ENCODE measurements at places on chromosomes 2 and 18.
A peak's percentile ranks its signal among the peaks of the same experiment; 100 is the strongest.

DNA sequence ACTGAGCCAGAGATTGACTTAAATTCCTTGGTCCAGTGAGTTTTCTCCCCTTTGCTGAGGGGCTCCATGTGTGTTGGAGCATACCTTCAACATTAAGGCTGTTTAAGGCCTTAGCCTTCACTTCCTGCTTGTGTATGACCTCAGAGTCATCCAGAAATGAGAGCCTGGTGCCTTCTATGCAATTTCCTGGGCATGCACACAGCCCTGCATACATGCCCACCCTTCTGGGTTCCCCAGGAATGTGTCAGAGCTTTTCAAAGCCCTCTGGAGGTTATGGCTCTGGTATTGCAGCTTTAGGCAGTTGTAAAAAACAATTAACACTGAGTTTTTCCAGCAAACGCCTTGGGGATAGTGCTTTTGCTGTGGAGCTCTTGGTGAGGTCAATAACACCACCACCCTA is 16.7 kb downstream of the IL1R1 start:
- H3K36me3 ChIP-seq = peaks cover 20% of the 10 kb centered on the region
- no peak overlapping the region for H3K4me3 ChIP-seq
- H3K4me1 ChIP-seq = peaks cover 36% of the 10 kb centered on the region
- peak overlapping the region; percentile 31 for H3K27ac ChIP-seq
- no peaks in the 10 kb centered on the region for H3K27me3 ChIP-seq

DNA sequence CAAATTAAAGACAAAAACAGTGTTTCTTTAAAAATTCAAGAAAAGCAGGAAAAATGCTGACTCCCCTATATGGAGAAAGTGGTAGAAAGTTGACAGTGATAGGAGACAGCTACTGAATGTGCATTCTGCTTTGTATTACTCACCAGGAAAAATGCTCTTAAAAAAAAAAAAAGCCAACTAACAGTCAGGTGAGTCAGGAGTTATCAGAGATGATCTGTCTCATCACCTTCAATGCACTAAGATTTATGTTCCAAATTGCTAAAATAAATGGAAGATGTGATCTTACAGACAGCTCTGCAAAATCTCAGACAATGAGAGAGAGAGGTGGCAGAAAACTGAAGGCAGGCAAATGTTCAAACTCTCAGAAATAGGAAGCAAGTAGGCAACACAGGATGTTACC is 47.6 kb upstream of the ZNF521 start:
- H3K36me3 ChIP-seq = no peaks in the 10 kb centered on the region
- DNase-seq = no peak
- H3K4me3 ChIP-seq = no peak overlapping the region

DNA sequence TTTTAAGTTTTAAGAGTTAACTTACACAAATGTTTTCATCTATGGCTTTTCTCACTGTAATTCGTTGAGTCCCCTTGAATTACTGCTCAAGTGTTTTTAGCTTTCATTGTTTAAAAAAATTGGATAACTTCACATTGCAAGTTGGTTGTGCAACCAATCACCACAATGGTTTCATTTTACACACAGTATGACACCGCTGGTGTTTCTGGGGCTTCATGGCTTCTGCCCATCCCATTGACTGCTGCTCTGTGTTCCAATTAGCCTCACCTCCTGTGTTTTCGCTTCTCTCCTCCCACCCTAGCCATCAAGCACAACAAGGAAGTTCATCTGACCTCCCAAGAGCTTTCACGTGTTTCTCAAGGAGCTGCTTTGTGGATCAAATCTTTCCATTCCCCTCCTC is 199.1 kb upstream of the CHAC2 start:
- no peak overlapping the region for H3K27ac ChIP-seq
- H3K4me3 ChIP-seq = no peak overlapping the region
- H3K36me3 ChIP-seq = no peaks in the 10 kb centered on the region
- H3K4me1 ChIP-seq = no peaks in the 10 kb centered on the region
- H3K27me3 ChIP-seq = no peaks in the 10 kb centered on the region

GRCh38 chr2:126900646-126901319 is 2.1 kb downstream of the TEX51 start:
- H3K36me3 ChIP-seq = no peaks in the 10 kb centered on the region
- no peak overlapping the region for H3K4me3 ChIP-seq
- no peak overlapping the region for H3K27ac ChIP-seq
- no peaks in the 10 kb centered on the region for H3K4me1 ChIP-seq

DNA sequence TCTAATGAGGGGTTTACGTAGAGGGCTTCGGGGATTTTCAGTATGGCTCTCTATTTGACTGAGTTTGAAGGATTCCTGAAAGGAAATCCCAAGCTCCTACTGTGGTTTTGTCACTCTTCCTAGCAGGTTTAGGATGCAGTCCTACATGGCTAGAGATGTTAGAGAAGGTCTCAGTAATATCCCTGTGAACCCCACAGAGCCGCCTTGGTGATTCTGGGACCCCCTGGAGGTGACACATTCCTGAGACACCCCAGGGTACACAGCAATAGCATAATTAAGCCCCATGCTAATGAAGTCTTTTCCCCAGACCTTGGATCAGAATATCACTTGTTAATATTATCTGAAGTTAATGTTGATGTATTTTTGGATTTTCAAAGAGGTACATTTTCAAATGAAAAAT is 103.8 kb downstream of the SNTG2 start:
- no peak overlapping the region for H3K4me3 ChIP-seq
- no peak overlapping the region for H3K27ac ChIP-seq
- H3K27me3 ChIP-seq = no peaks in the 10 kb centered on the region
- no peaks in the 10 kb centered on the region for H3K36me3 ChIP-seq
